ENCODE measurements at places on chromosomes 4 and X.

DNA sequence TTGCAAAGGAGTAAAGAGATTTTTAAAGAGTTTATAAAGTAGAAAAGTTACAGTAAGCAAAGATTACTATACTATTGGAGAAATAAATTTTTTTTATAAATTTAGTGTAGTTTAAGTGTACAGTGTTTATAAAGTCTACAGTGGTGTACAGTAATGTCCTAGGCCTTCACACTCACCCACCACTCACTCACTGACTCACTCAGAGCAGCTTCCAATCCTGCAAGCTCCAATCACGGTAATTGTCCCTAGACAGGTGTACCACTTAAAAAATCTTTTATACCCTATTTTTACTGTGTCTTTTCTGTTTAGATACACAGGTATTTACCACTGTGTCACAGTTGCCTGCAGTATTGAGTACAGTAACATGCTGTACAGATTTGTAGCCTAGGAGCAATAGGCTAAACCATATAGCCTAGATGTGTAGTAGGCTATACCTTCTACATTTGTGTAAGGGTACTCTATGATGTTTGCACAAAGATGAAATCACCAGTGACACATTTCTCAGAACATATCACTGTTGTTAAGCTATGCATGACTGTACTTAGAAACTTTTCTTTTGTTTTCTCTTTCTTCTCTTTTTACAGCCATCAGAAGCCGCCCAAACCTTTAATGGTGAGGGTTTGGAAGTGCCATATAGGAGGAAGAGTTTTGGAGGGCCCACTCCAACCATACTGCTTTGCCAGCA is 11.8 kb upstream of the SH3RF1 start:
- no peak for DNase-seq

DNA sequence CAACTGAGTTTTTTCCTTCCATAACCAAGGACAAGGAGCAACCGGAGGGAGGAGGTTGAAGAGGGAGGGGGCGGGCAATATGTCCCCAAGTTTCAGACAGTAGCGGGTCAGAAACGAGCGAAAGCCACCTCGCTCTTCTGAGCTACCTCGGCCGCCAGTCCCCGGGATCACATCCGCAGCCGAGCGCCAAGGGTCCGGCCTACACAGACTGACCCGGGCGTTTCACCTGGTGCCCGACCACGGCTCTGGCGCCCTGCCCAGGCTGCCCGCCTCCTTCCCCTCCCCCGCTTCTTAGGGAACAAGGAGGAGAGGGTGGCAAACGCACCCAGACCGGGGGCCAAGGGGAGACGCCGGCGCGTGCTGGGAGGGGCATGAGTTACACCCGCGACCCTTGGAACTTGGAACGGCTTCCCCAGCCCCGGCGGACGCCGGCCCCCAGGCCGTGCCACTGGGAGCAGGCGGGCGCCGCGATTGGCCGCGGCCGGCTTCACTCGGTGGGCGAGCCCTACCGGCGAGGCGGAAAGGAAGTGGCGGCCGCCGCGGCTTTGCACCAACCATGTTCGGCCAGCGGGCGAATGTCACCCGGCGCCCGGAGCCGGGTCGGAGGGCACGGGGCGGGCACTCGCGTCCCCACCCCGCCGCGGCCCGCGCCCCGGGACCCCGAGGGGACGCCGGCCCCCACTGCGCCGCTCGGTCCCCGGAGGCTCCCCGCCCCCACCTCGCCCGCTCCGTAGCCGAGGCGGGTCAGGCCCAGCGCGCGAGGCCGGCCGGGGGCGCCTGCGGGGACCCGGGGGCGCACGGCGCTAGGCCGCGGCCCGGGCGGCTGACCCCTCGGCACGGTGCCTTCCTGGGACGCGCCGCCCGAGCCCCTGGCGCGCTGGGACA is 1.5 kb downstream of the IRF2 start:
- DNase-seq, result peak; percentile 42

DNA sequence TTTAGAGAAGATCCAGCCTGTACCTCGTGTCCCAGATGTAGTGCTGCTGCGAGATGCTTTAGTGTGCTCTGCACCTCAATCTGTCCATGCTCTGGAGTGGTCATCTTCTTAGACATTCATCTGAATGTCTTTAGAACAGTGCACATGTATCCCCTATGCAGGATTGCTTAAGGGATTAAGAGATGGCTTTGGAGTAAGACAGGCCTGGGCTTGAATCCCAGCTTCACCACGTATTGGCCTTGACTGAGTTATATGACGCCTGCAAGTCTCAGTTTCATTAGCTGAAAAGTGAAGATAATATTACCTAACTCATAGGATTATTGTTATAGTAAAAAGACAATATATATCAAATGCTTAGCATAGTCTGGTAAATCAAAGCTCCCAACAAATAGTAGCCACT is 98.3 kb downstream of the NFKB1 start:
- no peak for DNase-seq

GRCh38 chr4:98686043-98686707 is 27.8 kb upstream of the TSPAN5 start:
- DNase-seq, result no peak

GRCh38 chr4:2947926-2948325 is 15.3 kb downstream of the NOP14 start:
- no peak for DNase-seq

- DNase-seq, result no peak
Measured at GRCh38 chrX:150517303-150517910, 51.0 kb upstream of the MTM1 start.

DNA sequence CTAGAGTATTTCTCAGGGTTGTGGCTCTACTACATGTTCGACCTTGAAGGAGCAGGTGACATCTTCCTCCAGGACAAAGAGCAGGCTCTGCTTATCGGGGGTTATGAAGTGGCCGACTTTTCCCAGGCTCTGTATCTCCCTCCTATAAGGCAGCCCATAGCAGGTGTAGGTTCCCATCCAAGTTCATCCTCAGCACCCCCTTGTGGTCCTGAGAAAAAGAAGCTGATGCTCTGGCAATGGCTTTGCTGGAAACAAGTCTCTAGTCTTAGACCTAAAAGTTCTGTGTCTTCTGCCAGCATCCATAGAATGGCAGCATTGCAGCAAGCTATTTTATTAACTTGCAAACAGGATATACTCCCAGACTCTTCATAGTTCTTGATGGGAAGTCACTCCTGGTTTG is 836.6 kb upstream of the PRKX start:
- no peak for DNase-seq

DNA sequence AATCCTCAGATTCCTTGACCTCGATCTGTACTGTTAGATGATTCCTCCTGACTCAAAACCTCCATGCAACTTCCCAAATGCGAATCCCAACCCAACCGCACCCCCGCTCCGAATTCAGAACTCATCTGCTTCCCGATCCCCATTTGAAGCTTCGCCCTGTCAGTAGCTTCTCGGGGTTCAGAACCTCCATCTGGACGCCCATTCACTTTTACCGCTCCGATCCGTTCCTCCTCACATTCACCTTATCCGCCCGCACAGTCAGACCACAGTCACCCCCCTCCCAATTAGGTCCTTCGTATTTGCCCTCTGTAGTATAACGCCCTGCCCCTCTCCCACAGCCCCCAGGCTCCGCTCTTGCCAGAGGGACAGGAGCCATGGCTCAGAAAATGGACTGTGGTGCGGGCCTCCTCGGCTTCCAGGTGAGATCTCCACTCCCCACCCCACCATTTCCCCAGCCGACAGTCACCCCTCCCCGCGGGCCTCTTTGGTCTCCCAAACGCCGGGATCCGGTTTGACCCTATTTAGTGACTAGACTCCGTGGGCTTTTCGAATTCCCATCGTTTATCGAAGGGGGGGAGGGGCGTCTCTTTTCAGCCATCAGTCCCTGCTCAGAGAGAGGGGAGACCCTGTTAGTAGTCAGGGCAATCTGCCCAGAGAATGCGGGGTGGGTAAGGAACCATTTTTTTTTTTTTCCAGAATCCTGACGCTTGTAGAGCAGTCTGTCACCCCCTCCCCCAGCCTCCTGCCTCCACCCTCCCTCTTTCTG is 691 bp downstream of the MAGED1 start:
- no peak for DNase-seq

- DNase-seq, result no peak
Measured at GRCh38 chr4:20944961-20945360, 244.7 kb downstream of the PACRGL start.

DNA sequence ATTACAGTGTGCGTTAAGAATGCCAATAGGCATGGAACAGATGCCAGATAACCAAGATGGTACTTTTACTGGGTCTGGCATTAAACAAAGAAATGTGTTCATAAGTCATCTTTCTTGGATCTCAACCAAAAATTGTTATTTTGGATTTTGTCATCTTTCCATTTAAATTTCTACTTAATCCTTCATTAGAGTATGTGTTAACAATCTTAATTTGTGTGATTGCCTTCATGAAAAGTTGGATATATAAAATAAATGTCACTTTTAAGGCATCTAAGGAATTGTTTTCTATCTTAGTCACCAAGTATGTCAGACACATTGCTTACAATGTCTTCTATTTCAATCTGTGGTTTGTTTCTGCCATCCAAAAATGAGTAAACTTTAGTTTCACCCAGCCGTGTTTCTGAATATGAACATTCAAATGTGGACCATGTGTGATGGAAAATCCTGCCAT is 87.5 kb downstream of the PALLD start:
- DNase-seq, result no peak

DNA sequence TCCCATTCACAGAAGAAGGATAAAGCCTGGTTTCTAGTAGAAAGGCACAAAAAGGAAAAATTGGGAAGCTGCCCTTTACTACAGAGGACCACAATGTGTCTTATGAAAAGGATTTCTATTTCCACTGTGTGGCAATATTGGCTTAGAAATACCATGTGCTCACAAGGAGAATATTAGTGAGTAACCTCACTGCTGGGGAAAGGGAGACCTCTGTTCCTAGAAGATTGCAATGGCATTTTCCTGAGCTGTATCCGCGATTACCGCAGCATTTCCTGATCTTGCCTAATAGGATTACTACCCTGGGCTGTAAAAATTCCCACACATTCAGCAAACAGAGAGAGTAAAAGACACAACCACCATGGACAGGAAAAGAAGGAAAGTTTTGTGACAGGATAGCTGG is 308.8 kb upstream of the TECRL start:
- DNase-seq, result no peak

- DNase-seq, result no peak
Measured at GRCh38 chr4:13793020-13793710, 165.6 kb upstream of the BOD1L1 start.

DNA sequence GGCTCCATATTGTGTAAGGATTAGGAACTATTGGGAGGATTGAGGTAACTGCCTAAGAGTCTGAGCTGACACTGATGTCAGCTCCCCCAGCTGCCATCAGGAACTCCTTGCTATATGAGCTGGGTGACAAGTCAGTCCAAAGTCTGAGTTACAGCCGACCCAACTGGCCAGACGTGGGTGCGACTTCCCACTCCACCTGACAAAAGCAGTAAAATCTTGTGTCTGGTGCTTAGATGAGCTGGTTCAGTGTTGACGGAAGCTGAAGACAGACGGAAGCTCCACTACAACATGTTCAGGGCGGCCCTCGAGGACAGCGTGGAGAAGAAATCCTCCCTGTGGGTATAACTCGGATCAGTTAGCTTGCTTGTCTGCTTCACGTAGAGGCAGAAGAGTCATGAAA is 22.8 kb upstream of the NAT8L start:
- DNase-seq, result no peak

- DNase-seq, result no peak
Measured at GRCh38 chr4:31139767-31140166, 419.6 kb downstream of the PCDH7 start.

GRCh38 chrX:50470103-50471031 is at the start of gene DGKK:
DGKK (minus strand) TSS chrX:50470825; CDS start chrX:50470678, 147 bp downstream.
- no peak for DNase-seq

DNA sequence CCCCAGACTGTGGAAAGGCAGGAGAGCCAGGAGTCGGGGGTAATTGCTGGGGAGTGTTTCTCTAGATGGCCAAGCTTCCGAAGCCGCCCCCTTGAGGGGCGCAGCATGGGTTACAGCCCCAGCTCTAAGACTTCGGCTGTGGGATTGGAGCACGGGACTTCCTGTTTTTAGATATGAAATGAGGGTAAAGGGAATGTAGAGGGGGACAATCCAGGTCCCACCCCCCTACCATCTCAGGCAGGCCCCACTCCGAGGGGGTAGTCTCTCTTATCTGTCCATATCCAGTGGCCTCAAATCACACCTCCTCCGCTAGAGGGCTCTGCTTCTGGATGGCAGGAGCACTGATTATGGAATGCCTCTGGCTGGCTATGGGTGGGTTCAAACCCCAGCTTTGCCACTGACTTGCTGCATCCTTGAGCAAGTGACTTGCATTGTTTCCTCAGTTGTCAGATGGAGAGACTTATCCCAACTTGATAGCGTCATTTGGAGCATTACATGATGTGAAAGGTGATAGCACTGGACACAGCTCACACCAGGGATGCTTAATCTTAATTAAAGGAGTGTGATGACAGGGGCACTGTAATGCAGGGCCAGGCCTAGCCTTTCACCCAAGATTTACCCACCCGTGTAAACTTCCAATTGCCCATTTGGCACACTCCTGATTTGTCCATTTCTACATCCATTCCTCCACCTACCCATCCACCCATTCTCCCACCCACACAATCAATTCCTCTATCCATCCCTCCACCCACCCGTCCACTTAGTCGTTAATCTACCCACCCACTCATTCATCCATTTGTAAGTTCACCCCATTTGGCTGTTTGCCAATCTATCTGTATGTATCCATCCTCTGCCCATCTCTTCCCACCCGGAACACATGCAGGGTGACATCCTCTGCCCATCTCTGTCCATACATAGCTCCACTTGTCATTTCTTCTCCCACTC is 848 bp upstream of the KCND1 start:
- DNase-seq, result no peak

DNA sequence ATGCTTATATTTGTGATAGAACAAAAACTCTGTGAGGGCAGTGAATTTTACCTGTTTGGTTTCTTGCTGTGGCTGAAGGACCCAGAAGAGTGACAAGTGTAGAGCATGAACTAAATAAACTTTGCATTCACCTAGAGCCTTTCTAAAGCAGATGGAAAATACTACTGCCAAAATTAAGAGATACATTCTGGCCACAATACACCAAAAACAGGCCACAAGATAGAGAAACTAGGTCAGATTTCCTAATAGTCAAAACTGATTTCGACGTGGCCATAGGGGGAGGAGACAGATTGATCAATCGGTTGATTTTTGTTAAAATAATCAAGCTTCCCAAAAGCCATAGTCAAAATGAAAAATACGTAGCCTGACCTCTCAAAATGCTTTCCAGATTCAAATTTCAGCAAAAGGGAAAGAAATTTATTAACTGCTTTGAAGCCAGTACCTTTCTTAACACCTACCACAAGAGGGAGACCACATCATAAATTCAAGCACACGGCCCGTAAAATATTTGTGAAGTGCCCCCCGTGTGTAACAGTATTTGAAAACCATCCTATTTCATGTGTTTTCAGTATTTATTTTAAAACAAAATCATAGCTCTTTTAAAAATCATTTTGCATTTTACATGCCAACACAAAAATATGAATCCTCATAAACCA is 132.4 kb downstream of the CORIN start:
- DNase-seq, result no peak

- no peak for DNase-seq
Measured at GRCh38 chrX:101932249-101932570, 383 bp upstream of the ZMAT1 start.

DNA sequence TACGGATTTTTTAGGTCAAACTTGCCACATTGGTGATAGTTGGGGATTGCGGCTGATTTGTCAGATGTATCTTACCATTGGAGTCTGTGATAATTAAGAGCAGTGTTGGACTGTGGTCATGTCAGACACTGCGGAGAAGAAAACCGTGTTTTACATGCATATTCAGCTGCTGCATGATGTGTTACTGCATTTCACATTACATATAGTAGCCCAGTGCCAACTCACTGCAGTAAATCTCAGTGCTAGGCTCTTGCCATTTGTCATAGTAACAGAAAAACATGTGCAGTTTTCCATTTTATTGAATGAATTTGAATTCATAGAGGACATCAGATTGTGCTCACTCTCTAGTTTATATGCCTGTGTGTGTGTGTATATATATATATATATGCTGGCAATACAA is 543.7 kb downstream of the IL1RAPL1 start:
- DNase-seq, result no peak
